Chondrocyte (in vitro differentiated cells): ENCODE measurements at places on chromosomes 13 and 19.

DNA sequence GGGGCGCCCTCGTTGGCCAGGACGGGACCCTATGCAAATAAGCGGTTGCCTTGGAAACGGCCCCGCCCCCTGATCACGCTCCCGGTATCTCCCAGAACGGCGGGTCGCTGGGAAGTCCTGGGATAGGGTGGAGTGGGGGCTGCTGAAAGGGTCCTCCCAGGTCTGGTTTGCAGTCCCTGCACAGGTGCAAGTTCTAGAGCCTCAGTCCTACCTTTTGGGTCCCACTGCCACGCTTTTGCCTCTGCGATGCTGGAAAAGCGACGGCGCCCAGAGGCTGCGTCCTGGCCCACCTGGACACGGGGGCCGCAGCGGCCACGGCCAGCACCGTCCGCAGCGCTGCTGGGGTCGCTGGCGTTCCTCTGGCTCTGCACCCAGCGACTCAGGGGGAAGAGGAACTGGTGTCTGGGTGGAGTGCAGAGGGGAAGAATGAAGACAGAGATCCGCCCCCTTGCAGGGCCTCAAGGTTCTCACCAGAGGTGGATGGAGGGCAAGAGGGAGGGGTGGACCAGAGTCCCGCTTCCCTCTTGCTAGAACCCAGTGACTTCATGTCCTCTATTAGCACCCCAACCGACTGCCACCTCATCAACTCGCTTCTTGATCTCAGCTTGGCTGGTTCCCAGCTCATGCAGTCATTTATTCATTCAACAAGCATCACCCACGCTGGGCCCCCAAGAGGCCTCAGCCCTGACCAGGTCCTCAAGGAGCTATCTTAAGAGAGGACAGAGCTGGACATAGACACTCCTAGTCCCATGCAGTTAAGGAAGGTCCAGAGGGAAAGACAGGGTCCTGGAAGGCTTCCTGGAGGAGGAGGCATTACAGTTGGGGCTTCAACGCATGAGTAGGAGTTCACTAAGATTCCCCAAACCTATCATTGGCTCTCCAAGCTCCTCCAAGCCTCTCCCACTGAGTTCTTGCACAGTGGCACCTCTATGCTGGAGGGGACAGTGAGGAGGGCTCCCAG is at the start of gene LRRC25:
Gene LRRC25, minus strand, starts transcription at position 381 of the 961 bp plus-strand sequence. CDS start 659 bp downstream, outside the sequence.
- DNase-seq = no peak

GRCh38 chr19:55642153-55643002 is 1.1 kb upstream of the ZNF581 start:
- no peak for DNase-seq

- DNase-seq = no peak
These were observed 36.1 kb downstream of the PTPRS start for GRCh38 chr19:5304486-5304885.

- DNase-seq = no peak
These were observed 553.4 kb upstream of the KLF12 start for GRCh38 chr13:74687442-74688182.

DNA sequence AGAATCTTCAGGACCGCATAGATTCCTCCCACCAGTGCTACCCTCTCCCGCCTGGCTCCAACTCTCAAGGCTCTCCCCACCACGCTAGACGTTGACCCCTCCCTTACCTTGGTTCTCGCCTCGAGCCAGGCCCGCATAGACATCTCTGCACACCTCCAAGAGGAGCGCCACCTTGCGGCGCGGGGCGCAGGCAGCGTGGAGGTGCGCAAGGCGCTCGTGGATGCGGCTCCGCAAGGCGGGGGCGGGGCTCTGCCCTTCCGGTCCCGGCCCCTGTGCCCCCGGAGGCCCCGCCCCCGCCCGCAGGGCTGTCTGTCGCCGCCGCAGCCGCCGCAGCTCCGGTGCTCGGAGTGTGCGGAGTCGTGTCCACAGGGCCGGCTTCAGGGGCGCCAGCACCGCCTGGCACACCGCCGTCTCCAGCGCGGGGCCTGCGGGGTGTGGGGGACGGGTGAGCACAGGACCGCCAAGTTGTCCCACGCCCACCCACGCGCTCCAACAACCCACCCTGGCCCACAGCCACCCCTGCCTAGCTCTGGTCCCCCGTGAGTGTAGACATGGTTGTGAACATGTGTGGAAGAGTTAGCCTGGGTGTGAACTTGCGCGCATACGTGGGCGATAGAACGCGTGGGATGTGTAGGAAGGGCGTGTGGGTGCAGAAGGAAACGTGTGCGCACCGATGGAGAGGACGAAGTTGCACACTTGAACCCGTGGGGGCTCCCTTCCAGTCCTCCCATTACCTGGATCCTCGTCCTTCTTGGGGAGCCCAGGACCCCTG is 8.1 kb downstream of the RINL start:
- DNase-seq = no peak

GRCh38 chr13:41613984-41614661 is 156.8 kb downstream of the RGCC start:
- no peak for DNase-seq

DNA sequence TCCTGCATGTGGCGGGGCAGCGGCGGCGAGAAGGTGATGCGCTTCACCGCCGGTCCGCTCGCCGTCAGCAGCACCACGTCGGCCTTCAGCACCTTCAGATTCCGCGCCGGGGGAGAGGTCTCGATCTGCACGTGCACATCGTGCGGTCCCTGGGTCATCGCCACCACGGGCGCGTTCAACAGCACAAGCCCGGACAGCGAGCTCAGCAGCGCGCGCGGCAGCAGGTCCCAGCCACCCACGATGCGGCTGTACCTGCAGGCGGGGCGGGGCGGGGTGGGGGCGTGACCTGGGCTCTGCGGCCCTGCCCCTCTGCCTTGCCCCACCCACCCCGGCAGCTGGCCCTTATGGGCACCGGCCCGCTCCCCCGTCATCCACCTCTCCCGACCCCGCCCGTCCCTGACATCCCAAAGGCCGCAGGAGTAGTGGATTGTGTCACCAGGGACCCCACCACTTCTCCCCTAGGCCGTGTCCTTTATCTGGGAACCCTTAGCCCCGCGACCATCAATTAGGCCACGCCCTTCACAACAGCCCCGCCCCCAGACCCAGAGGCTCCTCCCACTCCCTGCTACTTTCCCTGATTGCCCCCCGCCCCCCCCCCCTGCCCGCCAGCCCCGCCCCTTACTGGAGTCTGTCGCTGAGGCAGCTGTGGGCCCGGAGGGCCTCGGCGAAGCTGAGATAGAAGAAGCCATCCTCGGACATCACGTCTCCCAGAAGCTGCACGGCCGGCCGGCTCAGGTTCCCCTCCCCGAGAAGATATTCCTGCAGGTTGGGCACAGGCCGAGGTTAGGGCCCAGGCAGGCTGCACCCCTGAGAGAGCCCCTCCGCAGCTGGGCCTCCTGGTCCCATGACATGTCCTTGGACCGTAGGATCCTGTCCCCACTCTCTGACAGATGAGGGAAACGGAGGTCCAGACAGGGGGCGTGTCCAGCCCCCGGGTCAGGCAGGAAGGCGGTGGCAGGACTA is 6.1 kb downstream of the IL4I1 start:
- DNase-seq = no peak

GRCh38 chr19:11560404-11561051 is 1.5 kb upstream of the ELOF1 start:
- DNase-seq = no peak

GRCh38 chr19:18620311-18620710 is 7.6 kb downstream of the TMEM59L start:
- no peak for DNase-seq
